Activated CD8-positive, alpha-beta T cell treated with anti-CD3 and anti-CD28 coated beads, Interleukin-2, amount 10 ng/mL, durations not matched to agents 7 days and 5 days (primary cell): ENCODE measurements at places on chromosomes 11 and 22. TPM values are rescaled to one million over a fixed set of nuclear protein-coding genes. Genes with fewer than 3 reads are reported as not detected.

The LIMK2 gene
- 42.7 TPM for total RNA-seq

The C22orf42 gene
- not detected for total RNA-seq

The FOLR3 gene
- not detected for total RNA-seq

The LARGE1 gene
- 0.58 TPM for total RNA-seq

The ANO1 gene
- not detected for total RNA-seq
